ENCODE measurements at places on chromosomes 3 and 15.

- peak; percentile 3 for DNase-seq
- no peak overlapping the region for H3K27ac ChIP-seq
- no peaks in the 10 kb centered on the region for H3K27me3 ChIP-seq
- no peaks in the 10 kb centered on the region for H3K4me1 ChIP-seq
Observed at GRCh38 chr3:20546636-20547035, 360.6 kb upstream of the SGO1 start.

GRCh38 chr3:49016414-49017228, 1.8 kb downstream of the DALRD3 start:
- peaks cover 54% of the 10 kb centered on the region for H3K36me3 ChIP-seq
- peak overlapping the region; percentile 94 for H3K4me3 ChIP-seq
- H3K27ac ChIP-seq: no peak overlapping the region
- DNase-seq: no peak

DNA sequence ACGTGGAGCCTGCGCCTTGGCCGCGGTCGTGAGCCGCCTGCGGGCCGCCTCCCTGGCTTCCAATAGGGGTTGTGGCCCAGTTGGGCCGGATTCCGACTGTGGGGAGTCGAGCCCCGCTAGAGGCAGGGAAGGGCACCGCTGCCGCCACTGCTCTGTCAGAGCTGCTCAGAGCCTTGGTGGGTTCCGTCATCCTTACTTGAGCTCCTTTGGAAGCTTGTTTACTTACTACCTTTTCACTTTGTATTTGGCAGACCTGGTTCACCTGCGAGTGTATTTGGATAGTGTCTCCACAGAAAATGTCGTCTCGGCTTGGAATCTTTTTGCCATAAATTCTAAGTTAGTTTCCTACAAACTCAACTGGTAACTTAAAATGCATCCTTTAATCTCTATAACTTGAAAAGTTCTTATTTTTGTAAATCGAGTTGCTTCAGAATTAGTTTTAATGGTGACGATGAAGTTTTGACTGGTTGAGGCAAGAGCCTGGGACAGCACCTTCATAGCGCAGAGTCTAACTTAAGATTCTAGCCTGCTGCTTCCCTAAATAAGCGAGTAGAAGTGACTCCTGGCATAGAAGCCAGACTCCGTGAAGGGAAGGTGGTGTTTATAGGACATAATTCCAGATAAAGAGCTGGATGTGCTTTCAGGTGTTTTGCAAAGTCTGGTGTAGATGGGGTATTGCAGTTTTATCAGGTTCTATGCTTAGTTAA, 800 bp downstream of the DAG1 start:
- no peaks in the 10 kb centered on the region for H3K27me3 ChIP-seq
- peak overlapping the region; percentile 96 for H3K4me3 ChIP-seq
- DNase-seq: peak; percentile 35
- no peaks in the 10 kb centered on the region for H3K36me3 ChIP-seq

- H3K27ac ChIP-seq: peak overlapping the region; percentile 98
- H3K4me3 ChIP-seq: no peak overlapping the region
- H3K27me3 ChIP-seq: no peaks in the 10 kb centered on the region
- peaks cover 7% of the 10 kb centered on the region for H3K4me1 ChIP-seq
- no peaks in the 10 kb centered on the region for H3K36me3 ChIP-seq
Observed at GRCh38 chr3:116005404-116005803, 382.1 kb downstream of the GAP43 start.

DNA sequence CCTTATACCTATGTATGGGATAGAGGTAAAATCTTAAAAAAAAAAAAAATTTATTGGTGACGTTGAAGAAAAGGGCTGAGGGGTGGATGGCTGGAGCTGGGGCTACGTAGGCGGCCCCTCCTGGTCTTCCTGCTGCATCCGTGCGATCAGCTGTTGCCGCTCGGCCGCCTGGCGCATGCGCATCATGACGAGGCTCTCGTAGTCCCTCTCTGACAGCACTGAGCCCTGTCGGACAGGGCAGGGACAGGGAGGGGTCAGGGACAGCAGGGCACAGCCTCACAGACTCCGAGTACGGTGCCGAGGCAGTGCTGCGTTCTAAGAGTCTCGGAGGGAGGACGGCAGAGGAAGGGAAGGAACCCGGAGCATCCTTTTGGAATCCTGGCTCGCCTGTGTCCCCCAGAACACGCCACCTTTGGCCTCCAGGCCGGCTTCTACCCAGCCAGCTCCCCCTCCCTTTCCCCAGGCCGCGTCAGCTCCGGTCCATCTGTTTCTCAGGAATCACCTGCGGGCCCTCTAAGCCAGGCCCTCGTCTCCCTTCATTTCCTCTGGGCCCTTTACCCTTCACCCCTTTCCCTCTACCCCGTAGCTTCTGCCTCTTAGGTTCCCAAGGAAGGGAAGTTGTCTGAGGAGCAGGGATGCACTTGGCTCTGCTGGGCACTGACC, 1.8 kb upstream of the C15orf62 start:
- H3K36me3 ChIP-seq: peaks cover 19% of the 10 kb centered on the region
- H3K4me3 ChIP-seq: no peak overlapping the region
- no peaks in the 10 kb centered on the region for H3K27me3 ChIP-seq
- H3K4me1 ChIP-seq: peaks cover 82% of the 10 kb centered on the region
- no peak for DNase-seq
- no peak overlapping the region for H3K27ac ChIP-seq

DNA sequence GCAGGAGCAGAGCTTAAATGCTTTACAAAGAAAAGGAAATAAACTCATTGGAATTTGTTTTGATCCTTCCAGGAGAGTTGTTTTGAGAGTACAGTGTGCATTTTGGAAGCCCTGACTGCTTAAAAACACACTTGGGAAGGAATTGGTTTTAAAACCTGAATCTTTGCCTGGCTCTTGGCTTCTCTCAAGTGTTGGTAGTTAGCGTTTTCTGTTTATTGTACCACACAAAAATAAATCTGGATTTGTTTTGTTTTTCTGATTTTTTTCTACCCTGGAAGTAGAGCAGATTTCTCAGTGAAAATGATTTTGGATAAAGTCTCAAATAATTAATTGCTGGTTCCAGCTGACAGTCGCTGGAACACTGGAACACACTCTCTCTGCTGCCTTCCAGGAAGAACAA, 90.6 kb downstream of the CHST2 start:
- H3K4me3 ChIP-seq: no peak overlapping the region
- no peak overlapping the region for H3K27ac ChIP-seq
- no peaks in the 10 kb centered on the region for H3K27me3 ChIP-seq
- no peaks in the 10 kb centered on the region for H3K36me3 ChIP-seq

DNA sequence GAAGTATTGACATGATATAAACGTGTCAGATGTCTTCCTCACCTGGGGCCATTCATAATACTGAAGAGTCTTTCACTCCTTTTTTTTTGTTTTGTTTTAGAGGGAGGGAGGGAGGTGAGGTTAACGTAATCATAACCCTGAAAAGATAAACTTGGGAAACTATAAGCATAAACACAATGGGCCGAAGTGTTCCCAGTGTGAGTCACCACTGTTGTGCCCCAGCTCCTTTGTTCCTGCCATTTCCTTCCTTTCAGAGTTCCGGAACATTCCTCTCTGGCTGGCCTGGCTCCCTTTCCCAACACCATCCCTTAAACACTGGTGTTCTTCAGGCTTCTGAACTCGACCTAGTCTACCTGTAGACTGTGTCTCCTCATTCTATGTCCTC, 18.6 kb downstream of the PLD1 start:
- H3K27me3 ChIP-seq: no peaks in the 10 kb centered on the region
- peak; percentile 75 for DNase-seq
- no peak overlapping the region for H3K4me3 ChIP-seq
- no peak overlapping the region for H3K27ac ChIP-seq

GRCh38 chr3:65938676-65939075, 100.0 kb downstream of the MAGI1 start:
- no peaks in the 10 kb centered on the region for H3K36me3 ChIP-seq
- no peak for DNase-seq
- H3K27me3 ChIP-seq: no peaks in the 10 kb centered on the region
- no peak overlapping the region for H3K4me3 ChIP-seq
- peaks cover 4% of the 10 kb centered on the region for H3K4me1 ChIP-seq

GRCh38 chr3:5181469-5182141, 5.9 kb upstream of the EDEM1 start:
- no peak for DNase-seq
- H3K36me3 ChIP-seq: peaks cover 83% of the 10 kb centered on the region
- no peak overlapping the region for H3K4me3 ChIP-seq
- no peaks in the 10 kb centered on the region for H3K27me3 ChIP-seq

DNA sequence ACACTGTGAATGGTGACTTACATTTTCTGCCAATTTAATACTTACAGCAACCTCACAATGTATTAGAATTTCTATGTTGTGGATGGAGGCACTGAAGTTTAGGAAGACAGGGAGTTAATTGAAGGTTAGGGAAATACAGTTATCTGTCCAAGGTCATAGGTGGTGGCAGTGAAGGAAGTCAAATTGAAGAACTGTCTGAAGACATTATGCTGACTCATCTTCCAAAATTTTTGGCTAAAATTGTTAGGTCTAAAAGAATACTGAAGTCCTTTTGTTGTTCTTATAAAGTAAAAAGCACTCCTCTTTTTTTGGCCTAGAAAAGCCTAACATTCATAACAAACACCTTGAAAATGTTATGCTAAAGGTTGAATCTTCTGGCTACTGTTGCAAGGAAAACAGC, 27.7 kb downstream of the EMC4 start:
- DNase-seq: no peak
- H3K27ac ChIP-seq: no peak overlapping the region
- no peaks in the 10 kb centered on the region for H3K27me3 ChIP-seq
- peaks cover 93% of the 10 kb centered on the region for H3K36me3 ChIP-seq

DNA sequence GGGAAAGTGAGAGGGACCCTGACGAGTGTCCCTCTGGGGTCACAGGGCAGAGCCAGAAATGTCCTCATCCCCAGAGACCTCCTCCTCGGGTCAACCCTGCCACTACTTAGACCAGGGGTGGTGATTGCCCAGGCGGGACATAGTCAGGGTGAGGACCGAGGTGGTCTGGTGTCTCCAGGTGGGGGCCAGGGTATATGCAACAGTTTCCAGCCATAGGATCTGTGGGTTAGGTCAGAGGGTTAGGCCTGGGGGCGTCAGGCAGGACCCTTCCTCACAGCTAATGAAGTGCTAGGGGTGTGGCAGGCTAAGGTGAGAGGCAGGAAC, 22.3 kb upstream of the FBLN2 start:
- H3K27ac ChIP-seq: no peak overlapping the region
- no peak for DNase-seq
- H3K4me3 ChIP-seq: no peak overlapping the region
- H3K4me1 ChIP-seq: peaks cover 10% of the 10 kb centered on the region

DNA sequence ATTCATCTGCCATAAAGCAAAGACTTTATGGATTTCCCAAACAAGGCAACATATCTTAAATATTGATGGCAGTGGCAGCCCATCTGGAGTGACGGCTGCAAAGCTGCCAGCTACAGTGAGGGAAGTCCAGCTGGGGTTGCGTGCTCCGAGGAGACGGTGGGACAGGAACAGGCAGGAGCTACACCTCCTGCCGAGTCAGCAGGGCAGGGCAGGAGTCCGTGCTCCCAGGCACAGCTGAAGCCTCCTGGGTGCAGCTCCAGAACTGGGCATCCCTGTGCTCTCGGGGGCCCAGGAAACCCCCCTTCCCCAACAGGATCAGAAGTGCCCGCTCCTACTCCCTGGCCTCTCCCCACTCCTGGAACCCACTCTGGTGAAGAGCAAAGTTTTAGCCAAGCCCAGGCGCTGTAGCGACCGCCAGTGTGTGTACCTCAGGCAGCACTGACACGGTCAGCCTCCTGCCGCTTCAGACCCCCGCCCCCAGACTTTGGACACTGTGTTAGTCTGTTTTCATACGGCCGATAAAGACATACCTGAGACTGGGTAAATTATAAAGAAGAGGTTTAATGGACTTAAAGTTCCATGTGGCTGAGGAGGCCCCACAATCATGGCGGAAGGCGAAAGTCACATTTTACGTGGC, 556.4 kb upstream of the CCDC54 start:
- DNase-seq: no peak
- H3K36me3 ChIP-seq: no peaks in the 10 kb centered on the region
- no peak overlapping the region for H3K4me3 ChIP-seq
- H3K4me1 ChIP-seq: no peaks in the 10 kb centered on the region
- no peak overlapping the region for H3K27ac ChIP-seq
- H3K27me3 ChIP-seq: no peaks in the 10 kb centered on the region

- H3K27ac ChIP-seq: no peak overlapping the region
- H3K4me1 ChIP-seq: no peaks in the 10 kb centered on the region
- no peaks in the 10 kb centered on the region for H3K36me3 ChIP-seq
- no peak for DNase-seq
- no peaks in the 10 kb centered on the region for H3K27me3 ChIP-seq
Observed at GRCh38 chr3:17964108-17964507, 221.7 kb upstream of the TBC1D5 start.

GRCh38 chr3:188559856-188560255, 405.9 kb downstream of the LPP start:
- no peak for DNase-seq
- no peaks in the 10 kb centered on the region for H3K27me3 ChIP-seq
- H3K4me3 ChIP-seq: no peak overlapping the region
- peaks cover 2% of the 10 kb centered on the region for H3K4me1 ChIP-seq
- H3K27ac ChIP-seq: no peak overlapping the region

DNA sequence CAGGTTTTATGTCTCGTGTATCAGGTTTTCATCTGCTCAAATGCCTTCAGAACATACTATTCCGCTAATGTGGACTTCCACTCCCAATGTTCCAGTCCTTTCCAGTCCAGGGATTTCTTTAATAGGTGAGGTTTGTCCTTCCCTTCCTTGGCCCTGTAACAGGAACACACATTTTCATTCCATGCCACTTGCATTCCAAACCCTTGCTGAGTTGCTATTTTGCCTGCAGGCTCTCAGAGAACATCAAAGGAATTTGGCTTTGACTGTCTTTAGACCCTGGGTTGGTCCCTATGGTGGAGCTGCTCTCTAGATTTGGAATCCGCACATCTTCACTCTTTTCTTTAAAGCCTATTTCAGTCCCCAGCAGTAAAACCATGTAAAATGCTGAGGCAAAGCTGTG, 12.3 kb upstream of the ALCAM start:
- peak overlapping the region; percentile 53 for H3K27ac ChIP-seq
- H3K27me3 ChIP-seq: no peaks in the 10 kb centered on the region
- DNase-seq: peak; percentile 18
- H3K4me3 ChIP-seq: peak overlapping the region; percentile 70

DNA sequence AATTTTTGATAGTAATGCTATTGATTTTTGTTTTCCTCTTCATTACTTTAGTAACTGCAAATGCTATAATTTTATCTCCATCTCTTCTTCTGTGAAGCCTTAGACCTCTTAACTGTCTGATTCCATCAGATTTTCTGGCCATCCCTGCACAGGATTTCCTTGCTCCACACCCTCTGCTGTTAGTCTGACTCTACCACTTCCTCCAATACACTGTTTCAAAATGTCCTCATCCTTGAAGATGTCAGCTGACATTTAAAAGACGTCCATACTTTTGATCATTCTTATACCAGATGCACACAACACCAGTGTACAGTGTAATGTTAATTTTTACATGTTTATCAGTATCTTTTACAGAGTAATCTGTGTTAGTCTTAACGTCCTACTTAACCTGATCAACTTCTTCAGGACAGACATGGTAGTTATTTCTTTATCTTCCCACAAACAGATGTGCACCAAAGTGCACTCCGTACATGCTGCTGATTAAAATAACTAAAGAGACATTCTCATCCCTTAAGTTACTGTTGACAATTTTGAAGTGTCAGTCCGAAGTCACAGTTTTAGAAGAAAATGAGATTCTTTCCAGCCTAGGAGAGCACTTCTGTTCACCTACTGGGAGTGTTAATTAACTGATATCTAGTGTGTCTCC, 102.4 kb upstream of the RASGRP1 start:
- no peaks in the 10 kb centered on the region for H3K36me3 ChIP-seq
- H3K4me3 ChIP-seq: no peak overlapping the region
- H3K27me3 ChIP-seq: peaks cover 51% of the 10 kb centered on the region
- no peak overlapping the region for H3K27ac ChIP-seq
- no peak for DNase-seq

GRCh38 chr3:182730675-182731042, 62.6 kb upstream of the ATP11B start:
- peaks cover 15% of the 10 kb centered on the region for H3K27me3 ChIP-seq
- DNase-seq: no peak
- no peaks in the 10 kb centered on the region for H3K36me3 ChIP-seq
- H3K27ac ChIP-seq: no peak overlapping the region
- no peaks in the 10 kb centered on the region for H3K4me1 ChIP-seq

Data from mesenchymal stem cell (in vitro differentiated cells and primary cell).